Iris pigment epithelial cell (primary cell): ENCODE measurements at places on chromosomes 11 and 22.
A peak's percentile ranks its signal among the peaks of the same experiment; 100 is the strongest.

DNA sequence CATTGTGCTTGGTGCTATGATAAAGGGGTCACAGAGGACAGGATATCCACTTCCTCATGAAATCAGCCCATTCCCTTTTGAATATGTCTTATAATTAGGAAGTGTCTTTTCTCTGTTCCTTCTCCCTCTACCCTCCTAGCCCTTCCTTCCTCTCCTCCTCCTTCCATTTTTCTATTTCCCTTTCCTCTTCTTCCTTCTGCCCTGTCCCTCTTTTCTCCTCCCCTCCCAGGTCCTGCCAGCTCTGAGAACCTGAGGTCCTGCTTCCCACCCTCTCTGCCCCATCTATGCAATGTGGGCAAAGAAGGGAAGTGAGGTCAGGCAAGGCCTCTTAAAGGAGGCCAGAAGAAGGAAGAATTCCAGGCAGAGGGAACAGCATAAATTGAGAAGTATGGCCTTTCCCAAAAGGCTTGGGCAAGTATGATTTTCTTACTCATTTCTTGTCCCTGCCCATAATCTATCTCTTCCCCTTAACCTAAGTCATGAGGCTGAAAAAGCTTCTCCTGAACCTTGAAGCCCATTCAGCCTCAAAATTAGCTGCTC, 7.7 kb upstream of the UBASH3B start:
- no peak for DNase-seq

DNA sequence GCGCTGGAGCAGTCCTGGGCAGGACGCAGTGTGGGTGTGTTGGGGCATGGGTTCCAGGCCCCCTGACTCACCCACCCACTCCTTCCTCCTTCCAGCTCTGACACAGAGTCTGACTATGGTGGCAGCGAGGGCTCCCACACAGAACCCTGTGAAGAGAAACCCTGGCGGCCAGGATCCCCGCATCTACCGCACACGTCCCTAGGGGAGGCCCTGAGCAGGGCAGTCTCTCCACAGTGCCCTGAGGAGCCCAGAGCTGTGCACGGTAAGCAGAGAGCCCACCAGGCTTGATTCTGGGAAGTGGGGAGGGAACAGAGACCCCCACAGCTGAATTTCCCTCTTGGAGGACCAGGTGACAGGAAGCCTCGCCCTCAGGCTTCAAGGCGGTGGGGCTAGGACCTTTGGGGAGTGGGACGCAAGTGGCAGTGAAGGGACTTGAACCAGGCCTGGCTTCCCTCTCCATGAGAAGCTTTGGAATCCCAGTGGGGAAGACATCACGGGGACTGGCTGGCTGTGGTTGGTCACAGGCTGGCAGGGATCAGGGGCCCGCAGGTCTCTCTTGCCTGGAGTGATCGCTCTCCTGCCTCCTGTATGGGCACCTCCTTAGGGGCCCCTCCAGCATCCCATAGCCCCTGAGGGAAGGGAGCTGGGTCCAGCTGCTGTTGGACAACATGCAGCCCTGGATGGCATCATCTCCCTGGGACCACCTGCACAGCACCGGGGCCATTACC, 96.4 kb upstream of the PARVA start:
- peak; percentile 56 for DNase-seq

DNA sequence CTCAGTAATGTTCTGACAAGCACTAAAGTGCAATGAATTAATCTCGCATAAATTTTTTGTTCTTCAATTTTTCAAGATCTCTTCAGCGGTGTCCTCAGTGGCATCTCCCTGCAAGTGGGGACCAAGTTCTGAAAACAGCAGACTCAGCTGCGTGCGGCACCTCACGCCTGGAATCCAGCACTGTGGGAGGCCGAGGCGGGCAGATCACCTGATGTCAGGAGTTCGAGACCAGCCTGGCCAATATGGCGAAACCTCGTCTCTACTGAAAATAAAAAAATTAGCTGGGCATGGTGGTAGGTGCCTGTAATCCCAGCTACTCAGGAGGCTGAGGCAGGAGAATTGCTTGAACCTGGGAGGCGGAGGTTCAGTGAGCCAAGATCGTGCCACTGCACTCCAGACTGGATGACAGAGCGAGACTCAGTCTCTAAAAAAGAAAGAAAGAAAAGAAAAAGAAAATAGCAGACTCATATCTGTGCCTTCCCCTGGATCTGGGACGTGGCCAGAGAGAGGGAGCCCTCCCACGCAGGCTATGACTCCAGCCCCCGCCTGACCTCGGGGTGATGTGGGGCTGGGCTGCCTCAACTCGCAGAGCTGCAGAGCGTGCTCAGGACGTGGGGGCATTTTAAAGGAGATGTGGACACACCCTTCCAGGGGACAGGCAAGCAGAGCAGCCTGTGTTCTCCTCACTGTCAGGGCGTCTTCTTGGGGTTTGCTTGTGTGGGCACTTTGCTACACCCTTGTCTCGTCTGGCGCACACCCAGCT, 346.6 kb downstream of the BRD1 start:
- no peak for DNase-seq

GRCh38 chr22:27941143-27941542, 22.1 kb upstream of the PITPNB start:
- DNase-seq = no peak

- peak; percentile 63 for DNase-seq
Observed at GRCh38 chr22:28904211-28904896, 21.0 kb downstream of the ZNRF3 start.

GRCh38 chr11:121670805-121671282, 218.1 kb upstream of the SORL1-AS1 start:
- no peak for DNase-seq

DNA sequence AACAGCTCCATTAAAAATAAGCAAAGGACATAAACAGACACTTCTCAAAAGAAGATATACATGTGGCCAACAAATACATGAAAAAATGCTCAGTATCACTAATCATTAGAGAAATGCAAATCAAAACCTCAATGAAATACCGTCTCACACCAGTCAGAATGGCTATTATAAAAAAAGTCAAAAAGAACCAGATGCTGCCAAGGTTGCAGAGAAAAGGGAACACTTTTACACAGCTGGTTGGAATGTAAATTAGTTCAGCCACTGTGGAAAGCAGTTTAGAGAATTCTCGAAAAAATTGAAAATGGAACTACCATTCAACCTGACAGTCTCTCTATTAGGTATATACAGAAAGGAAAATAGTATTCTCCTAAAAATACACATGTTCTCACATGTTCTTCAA, 102.4 kb upstream of the FIBIN start:
- DNase-seq = no peak

GRCh38 chr11:115961159-115962003, 457.2 kb upstream of the CADM1 start:
- no peak for DNase-seq

GRCh38 chr11:134228625-134229024, 4.2 kb downstream of the VPS26B start:
- no peak for DNase-seq

- DNase-seq = no peak
Observed at GRCh38 chr22:17601031-17601430, 27.5 kb downstream of the ATP6V1E1 start.

DNA sequence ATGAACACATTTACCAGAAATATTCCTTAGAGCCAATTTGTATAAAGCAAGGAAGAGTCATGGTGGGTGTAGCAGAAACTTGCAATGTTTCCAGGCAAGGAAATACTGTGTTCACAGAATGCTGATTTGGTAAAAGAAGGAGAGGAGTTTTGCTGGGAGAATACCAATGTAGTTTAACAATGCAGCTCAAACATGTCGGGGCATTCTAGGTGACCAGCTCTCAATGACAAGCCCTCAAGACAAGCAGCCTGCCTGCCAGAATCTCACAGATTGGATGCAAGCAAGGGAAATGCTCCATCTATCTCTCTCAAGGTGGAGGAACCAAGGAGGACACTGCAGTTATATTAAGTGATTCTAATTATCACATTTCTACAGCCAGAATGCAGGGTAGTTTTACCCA, 190.4 kb downstream of the MAML2 start:
- no peak for DNase-seq

DNA sequence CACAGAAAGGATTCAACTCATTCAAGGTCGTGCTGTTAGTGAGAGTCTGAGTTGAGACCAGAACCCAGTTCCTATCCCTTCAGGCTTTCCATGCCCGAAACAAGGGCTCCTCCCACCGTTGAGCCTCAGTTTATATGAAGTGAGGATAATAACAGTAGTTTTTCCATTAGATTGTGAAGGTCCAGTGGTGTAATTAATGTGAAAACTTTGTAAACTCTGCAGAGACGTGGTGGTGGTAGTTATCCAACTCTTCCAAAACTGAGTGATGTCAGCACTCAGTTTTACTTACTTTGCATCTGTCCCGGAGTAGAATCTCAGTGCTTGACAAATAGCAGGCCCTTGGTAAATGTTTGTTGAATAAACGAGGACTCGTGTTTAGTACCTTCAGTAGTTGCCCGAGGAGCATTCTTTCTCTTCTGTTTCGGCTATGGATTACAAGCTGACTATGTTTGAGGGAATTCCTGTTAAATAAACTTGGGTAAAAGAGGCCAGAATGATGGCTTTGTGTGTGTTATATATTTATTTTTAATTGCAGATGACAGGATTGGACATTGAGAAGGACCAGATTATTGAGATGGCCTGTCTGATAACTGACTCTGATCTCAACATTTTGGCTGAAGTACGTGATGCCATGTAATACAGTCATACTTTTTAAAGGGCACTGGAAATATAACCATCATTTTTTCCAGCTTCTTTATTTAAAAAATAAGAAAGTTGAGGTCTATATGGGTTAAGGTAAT, 1.0 kb downstream of the REXO2 start:
- DNase-seq = no peak

DNA sequence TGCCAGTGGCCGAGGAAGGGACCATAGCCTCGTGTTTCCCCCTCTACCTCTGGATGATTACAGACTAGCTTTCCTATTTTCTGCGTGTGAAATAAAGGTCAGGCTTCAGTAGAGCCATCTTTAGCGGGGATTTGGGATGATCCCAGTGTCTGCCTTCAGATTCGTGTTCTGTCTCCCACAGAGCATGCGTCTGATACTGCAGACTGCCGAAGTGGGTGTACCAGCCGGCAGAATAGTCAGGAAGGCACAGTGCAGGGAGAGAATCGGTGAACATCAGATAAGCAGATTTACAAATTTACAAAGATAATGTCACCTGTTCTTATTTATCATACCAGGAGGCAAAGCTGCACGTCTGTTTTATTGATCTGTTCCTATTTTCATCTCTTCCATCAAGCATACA, 11.1 kb downstream of the CTTN start:
- no peak for DNase-seq

DNA sequence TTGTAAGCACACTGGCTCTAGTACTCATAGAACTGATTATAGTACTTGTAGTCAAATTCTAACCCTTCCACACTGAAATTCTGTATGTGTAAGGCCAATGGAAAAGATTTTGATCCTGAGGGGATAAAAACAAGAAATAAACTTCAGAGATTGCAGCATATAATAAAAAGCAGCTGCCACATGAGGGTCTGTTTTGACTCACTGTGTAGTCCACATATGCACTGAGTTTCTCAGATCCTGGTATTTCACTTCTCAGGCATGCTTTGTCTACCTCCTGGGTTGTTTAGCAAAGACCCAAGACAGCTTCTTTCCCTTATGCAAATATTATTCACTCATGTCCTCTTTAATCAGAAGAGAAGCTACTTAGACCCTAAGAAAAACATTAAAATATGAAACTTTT, 71.1 kb upstream of the SLC5A12 start:
- peak; percentile 38 for DNase-seq

GRCh38 chr22:29330753-29331152, 15.3 kb upstream of the RASL10A start:
- peak; percentile 74 for DNase-seq

- DNase-seq = no peak
Observed at GRCh38 chr11:63839508-63840355, 822 bp downstream of the MARK2 start.

- no peak for DNase-seq
Observed at GRCh38 chr11:121338536-121338935, 46.0 kb downstream of the SC5D start.

DNA sequence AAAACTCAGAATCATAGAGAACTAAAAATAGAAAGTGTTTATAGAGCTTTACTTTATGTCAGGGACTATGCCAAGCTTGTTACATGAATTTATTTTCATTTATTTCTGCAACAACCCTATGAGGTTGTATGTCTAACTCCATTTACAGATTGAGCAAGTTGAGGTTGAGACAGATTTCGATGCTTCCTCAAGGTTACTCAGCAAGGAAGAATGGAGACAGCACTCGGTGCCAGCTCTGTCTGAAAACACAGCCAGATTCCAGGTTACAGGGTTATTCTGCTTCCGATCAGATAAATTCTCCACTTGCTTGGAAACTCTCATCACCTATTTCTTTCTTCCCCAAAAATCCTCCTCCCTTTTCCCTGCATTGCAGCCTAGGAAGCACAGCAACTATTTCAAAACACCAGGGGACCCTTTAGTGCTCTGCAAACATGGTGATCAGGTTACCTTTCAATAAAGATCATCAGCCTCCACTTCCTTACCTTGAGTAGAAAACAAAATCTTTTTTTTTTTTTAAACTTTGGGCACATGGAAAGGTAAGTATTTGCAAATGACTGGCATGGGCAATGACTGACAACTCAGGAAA, 7.0 kb downstream of the MMP3 start:
- peak; percentile 88 for DNase-seq

GRCh38 chr11:131295986-131296385, 74.4 kb upstream of the NTM start:
- no peak for DNase-seq

- DNase-seq = peak; percentile 10
Observed at GRCh38 chr11:13289081-13289480, 11.5 kb downstream of the BMAL1 start.

- DNase-seq = no peak
Observed at GRCh38 chr22:39134366-39135091, 18.0 kb downstream of the CBX7 start.

DNA sequence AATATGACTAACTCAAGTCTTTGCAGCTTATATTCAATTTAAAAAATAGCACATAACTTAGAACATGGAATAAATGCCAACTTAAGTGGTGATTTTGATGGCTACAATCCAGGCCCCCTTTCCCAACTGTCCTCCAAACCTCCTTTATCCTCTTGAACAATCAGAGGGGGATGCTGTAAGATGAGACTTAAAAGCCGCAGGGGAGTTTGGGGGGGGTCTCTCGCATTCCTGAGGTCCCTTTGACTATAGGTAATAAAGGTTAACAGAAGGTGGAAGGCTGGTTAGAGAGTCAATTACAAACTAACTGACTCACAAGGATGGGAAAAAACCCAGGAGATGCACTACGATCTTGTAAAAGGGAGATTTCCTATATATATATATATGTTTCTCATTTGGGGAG, 101.8 kb downstream of the KIRREL3 start:
- DNase-seq = no peak
